Peyer's patch (tissue), 4 donors: ENCODE measurements at places on chromosomes 6 and 20.

DNA sequence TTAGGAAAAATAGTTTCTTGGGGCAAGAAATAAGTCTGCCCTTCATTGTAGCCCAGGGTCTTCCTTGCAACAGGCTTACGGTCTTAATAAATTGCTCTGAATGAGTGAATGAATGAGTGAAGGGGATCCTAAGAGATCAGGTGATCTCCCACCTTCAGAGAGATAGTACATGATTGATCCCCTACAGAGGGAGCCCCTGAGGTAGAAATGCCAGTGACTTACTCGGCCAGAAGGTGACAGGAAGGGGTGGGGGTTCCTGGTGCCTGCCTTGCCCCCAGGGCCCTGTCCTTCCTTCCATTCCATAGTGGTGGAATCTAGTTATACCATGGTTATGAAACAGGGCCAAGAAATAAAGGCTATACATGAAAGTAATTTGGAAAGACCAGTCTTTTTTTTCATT is 215.3 kb upstream of the SSTR4 start:
- DNase-seq, result no peak

DNA sequence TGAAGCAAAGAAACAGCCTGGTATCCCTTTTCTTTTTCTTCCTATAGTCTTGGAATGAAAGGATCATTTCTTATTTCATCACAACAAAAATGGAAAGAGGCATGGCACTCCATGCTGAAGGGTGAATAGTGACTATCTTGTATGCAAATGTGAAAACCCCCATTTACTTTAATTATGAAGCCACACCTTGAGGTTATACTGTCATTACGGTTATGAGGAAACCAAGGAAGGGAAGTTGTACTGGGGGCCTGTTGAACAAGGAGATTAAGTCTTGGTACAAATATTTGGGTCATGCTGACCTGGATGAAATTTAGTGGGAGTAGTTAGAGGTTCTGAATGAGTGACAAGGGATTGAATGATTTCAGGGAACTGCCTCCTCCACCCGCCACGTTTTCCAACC is 8.7 kb upstream of the STXBP5 start:
- no peak for DNase-seq

DNA sequence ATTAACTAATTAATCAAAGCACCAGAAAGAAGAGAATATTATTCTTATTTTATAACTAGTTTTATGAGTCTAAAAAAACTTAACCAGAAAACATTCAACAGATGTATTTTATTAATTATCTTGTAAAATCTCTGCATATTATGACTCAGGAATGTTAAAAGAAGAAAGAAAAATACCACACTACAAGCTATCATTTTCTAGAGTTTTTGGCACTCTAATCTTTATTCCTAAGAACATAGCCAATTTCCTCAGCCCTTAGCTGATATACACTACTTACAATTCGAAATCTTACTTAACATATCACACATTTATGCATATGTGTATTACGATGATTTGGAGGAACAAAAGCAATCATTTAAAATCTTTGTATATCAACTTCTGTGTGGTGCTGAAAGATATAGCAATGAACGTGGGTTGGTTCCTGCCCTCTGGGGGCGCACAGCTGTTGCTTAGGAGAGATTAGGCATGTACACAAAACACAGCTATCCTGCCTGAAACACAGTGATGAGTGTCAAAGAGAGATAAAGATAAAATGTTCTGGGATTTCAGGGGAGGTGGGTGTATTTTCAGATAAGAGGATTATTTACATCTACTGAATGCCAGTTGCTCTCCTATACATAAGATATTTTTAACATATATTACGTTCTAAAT is 404.5 kb downstream of the SYNE1 start:
- no peak for DNase-seq

DNA sequence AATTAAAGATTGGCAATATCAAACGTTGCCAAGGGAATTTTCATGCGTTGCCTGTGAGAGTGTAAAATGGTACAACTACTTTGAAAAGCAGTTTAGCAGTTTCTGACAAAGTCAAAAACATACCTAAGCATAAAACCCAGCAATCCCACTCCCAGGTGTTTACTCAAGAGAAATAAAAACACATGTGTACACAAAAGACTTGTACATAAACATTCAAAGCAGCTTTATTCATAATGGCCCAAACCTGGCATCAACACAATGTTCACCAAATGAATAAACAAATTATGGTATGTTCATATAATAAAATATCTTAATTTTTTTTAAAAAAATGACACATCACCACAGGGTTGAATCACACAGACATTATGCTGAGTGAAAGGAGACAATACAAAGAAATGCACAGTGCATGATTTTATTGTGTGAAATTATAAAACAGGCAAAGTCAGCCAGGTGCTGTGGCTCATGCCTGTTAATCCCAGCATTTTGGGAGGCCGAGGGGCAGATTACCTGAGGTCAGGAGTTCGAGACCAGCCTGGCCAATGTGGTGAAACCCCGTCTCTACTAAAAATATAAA is 240.4 kb upstream of the MARCKS start:
- DNase-seq, result no peak

DNA sequence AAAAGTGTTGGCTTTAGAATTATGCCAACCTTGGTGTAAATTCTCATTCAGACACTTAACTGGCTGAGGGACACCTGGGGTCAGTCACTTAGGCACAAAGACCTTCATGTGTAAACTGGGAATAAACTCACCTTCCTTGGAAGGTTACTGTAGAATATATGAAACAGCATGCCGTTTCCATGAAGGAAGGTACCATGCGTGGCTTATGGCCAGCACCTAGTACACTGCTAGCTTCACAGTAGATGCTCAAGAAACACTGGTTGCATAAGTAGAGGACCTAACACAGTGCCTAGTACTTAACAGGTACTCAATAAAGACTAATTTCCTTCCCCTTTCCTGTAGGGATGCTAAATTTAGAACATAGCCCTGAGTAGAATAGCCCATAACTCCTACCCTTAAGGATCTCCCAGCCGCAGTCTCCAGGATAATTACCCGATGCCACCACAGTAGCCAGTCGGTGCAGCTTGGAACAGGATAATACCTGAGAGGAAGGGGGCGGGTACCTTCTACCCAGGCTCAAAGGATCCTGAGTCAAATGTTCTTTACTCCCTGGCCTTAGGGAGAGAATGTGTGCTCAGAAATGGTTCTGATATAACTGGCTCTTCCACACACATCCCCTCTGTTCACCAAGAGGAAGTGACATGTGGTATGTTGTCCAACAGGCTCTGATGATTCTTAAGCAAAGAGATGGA is 3.6 kb downstream of the BCL2L1 start:
- no peak for DNase-seq

DNA sequence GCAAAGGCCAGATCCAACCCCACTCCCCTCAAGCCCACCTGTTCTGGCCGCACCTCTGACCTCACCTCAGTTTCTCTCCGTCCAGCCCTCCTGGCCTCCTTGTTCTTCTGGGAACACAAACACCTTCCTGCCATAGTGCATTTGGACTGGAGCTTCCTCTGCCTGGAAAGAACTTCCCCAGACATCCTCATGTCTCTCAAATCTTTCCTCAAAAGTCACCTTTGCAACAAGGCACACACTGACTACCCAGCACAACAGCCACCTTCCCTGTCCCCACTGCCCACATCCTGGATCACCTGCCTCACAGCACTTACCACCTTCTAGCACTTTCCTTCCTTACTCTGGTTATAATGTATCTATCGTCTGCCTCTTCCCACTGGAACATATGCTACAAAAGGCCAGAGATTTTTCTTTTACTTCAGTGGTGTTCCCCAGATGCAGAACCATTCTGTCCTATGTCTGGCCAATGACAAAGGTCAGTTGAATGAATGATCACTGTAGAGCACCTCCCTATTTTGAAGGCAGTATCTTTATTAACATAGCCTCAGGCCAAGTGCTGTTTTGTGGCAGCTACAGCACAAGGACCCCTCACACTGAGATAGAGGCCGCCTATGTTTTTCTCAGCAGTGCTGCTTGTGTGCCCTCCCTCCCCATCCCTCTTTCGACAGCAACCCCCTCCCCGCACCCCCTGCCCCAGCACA is 4.1 kb downstream of the HLA-B start:
- DNase-seq, result no peak

GRCh38 chr6:96521306-96521643 is 331 bp upstream of the UFL1 start:
- DNase-seq, result no peak

GRCh38 chr6:70289299-70289698 is 13.6 kb downstream of the COL9A1 start:
- DNase-seq, result no peak

GRCh38 chr20:24938498-24938897 is 10.6 kb upstream of the CST7 start:
- no peak for DNase-seq

DNA sequence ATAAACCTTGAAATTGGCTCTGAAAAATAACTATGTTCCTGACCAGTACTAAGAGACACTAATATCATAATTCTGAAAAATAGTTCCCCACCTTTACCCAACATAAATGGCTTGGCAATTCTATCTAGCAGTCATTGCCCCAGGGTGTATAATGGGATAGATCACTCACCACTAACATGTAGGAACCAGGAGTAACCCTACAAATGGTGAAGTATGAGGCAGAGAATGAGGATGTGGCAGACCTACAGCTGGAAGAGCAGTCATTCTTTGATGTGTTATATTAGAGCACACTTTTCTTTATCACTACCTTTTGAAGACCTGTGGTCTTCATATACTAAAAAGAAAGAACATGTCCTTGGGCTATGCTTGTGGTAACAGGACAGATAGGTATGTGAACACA is 136.5 kb upstream of the SYNDIG1 start:
- DNase-seq, result no peak

DNA sequence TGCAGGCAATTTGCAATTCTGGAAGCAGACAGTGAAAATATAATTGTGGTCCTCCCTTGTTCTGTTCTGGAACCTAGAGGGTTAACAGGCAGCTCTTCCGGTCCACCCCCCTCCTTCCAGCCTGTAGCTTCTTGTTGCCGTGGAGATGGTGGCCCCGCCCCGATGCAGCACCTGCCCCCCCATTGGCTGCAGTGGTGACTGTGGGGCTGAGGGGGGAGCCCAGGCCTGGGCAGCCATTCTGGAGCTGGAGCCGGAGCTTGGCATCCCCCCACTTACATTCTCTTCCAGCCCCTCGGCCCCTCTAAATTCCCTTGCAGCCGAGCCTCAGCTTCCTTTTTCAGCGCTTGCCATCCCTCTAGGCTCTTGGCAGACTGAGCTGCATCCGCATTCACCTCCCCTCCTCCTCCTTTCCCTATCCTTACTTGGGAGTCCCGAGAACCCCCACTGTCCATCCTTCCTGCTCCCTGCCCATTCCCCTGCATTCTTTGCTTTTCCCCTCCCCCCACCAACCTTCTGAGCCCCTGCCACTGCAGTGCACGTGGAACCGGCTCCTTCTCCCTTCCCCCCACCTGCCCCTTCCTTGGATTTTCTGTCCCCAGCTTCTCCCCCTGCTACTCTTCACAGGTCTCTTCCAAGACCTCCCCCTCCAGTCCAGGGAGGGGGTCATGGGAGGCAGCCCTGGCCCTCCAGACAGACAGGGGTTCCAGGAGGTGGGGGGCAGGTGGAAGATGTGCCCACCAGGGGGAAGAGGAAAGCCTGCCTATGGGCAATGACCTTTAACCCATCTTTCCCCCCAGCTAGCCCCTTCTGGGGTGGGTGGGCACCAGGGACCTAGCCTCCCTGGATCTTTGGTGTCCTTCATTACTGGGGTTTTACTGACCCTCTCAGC is 11.4 kb downstream of the SYNGAP1 start:
- DNase-seq, result peak; percentile 82

- DNase-seq, result no peak
These were observed 41.8 kb upstream of the FOXO3 start for GRCh38 chr6:108518714-108519576.

GRCh38 chr6:107653861-107654394 is 164.0 kb downstream of the SOBP start:
- DNase-seq, result no peak
